ENCODE measurements at places on chromosomes 5 and 9.

- no peak for DNase-seq
These were observed 531.3 kb downstream of the NTRK2 start for GRCh38 chr9:85200726-85201404.

GRCh38 chr5:124263680-124264491, 482.6 kb downstream of the ZNF608 start:
- no peak for DNase-seq

DNA sequence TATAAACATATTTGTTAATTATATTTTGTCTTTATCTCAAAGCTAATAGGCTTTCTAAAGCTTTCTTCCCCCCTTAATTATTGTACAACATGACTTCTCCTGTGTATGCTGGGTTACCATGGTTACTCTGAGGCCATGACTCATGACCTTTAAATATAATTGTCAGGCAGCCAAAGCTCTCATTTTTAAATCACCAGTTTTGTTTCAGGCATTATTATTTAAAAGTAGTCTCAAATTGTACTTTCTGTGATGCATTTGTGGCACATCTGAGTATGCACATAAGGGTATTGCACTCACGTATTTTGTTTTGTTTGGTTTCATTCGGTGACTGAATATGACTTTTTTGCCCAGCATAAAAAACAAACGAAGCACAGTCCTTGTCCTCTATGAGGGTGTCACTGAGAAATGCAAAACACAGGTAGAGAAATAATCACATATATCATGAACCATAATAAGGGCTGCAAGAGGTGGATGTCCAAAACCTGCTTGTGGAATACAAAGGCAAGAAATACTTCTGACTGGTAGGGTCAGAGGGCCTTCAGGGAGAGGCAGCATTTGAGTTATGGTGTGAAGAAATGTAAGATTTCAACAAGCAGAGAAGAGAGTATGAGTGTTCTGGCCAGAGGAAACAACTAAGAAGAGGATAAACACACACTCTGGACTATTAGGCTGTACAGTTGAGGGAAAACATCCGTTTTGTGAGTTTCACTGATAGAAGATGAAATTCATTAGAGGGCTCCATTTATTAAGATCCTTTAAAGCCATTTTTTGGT, 2.1 kb downstream of the CCDC192 start:
- DNase-seq: no peak

DNA sequence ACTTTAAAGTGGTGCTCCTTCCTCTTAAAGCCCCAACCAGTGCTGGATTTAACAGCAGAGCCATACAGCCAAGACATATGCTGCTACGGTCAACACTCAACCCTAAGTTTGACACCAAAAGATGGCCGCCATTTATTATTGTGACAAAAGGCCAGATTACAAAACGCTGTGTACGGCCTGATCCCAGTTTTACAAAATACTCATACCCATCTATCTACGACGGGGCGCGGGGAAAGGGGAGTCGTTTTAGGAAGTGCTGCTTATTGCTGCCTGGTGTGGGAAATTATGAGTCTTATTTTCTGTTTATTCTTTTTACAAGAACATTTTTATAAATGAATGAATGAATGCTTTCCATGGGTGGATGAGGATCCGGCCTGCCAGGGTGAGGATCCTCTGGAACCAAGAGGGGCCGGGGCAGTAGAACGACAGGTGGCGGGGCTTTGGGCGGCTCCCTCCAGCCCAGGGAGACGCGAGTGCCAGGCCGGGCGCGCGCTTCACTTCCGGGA, 457 bp upstream of the IDNK start:
- DNase-seq: peak; percentile 83

GRCh38 chr9:78866207-78867132, 569.5 kb downstream of the PSAT1 start:
- DNase-seq: no peak
